Left renal cortex interstitium (tissue), 4 donors: ENCODE measurements at places on chromosomes 2 and 18. TPM values are rescaled to one million over a fixed set of nuclear protein-coding genes. Genes with fewer than 3 reads are reported as not detected.

DNA sequence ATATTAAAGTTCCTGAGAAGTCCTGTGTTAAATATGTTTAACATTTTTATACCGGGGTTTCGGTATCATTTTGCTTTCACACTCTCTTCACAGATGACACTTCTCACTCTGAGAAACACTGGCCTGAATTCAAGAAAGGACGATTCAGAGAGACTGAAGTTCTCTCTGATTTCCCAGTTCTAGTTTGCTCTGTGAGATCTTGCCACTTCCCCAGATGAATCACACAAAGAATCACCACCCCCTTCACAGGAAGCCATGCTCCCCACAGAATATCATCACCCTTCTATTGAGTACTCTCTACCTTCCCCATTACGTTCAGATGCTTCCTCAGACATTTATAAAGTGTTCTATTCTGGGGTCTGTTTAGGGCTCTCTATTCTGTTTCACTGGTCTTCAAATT, 16.1 kb upstream of the CD207 start:
- no peak for DNase-seq

DNA sequence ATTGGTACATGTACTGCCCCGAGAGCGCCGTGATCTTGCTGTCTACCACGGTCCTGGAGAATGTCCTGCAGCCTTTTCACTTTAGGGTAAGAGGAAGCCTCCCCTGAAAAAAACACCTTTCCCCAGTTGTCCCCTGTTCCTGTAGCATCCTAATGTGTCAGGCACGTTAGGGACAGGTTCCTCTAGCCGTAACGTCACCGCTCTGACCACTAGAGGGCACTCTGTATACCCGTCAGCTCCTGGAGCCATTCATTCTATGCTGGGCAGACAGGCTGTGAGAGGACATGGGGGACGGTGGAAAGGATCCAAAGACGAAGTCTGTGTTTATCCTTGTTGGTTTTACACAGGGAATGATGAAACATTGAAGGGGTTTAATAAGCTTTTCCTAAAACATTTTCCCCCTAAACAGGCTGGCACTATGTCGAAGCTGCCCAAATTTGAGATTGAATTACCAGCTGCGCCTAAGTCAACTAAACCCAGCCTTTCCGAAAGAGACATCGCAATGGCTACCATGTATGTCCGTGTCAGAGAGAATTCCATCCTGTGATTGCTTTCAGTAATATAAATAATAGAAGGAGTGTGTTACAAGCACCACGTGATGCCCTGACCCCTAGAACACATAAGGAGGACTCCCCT, 12.7 kb downstream of the RMC1 start:
- peak; percentile 70 for DNase-seq

GRCh38 chr2:228282376-228282775, 100.9 kb upstream of the SPHKAP start:
- no peak for DNase-seq

- DNase-seq = no peak
Observed at GRCh38 chr2:40168546-40168945, 283.3 kb downstream of the SLC8A1 start.

DNA sequence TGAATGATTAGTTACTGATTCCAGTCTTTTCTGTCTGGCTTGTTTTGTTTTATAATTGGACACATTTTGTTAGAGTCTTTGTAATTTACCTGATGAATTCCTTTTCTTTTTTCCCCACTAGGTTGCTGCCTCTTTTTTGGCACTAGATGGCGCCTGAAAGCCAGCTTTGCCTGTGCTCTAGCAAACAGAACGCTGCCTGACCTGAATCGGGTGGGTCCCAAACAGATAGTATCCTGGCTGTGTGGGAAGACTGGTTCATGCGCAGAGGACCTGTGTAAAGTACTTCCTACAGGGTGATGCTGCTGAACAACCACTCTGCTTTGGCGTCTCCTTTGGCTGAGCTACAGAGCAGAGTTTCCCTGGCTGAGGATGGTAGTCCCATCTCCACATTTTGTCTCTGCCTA, 288.2 kb downstream of the IKZF2 start:
- DNase-seq = no peak

DNA sequence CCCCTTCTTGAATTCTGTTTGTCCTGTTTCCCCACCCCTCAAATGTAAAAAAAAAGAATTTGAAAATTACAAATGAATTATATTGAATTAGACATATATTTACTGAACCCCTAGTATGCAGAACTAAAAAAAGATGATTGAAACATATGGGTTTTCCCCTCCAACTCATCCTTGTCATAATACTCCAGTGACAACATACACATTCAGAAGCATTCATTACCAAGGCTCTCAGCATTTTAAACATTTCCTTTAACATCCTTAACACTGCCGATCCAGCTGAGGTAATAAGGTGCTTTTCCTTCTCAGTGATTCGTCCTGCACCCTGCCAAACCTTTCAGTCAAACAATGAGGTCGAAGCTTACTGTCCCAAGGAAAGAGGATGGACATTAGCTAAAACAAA, 53.1 kb upstream of the DTNB start:
- DNase-seq = no peak

- DNase-seq = no peak
Observed at GRCh38 chr2:60549928-60550177, 3.6 kb downstream of the BCL11A start.

DNA sequence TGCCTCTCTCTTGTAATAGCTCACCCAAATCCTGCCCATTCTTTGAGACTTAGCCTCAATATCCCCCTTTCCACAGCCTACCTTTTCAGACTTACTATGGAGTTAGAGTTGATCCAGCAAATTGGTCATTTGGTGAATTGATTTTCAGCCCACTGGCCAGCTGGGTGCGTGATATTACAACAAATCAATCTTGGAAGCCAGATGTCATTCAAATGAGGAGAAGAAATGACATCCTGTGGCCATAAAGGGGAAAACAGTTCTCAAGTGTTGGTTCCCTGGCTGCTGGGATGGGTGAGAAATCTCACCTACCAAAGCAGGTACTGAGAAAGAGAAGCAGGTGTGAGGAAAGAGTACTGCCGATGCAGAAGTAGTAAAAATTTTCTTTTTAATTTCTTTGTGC, 36.7 kb upstream of the FOXI3 start:
- DNase-seq = no peak

DNA sequence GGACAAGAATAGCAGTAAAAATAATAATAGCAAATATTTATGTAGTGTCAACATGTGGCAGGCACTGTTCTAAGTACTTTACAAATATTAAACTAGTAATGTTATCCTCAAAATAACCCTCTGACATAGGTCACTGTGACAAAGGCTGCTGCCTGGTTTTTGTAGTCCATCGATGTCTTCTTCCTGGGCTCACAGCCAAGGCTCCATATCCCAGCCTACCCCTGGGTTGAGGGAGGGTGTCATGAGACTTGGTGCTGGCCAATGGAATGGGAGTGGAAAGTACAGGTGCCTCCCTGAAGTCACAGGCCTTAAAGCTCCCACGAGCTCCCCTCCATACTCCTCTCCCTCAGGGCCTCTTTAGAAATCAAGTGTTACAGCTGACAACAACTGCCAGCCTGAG, 159.3 kb downstream of the CYRIA start:
- DNase-seq = no peak

DNA sequence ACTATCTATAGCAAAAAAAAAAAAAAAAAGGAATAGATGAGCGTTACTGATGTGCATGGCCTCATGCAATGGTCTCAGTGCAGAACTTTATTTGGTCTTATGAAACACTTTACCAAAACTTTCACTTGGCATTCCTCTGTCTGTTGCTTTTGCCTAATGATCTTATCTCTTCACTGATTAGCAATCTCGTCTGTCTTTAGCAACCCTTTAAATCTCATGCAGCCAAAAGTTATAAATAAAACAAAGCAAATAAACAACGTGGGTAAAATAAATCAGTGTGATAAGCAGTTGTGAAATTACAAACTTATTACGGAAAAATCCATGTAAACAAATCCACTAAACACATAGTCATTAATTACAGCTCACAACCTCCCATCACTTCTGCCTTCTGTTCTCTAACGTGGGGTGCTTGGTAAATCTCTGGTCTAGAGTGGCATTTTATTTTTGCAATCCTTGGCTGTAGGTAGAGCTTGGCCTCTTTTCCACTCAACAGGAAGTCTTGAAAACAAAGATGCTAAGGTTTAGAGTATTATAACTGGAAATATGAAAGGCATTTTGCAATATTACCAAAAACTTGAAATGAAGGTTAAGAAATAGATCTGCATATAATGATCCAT, 288.0 kb downstream of the AFF3 start:
- no peak for DNase-seq

DNA sequence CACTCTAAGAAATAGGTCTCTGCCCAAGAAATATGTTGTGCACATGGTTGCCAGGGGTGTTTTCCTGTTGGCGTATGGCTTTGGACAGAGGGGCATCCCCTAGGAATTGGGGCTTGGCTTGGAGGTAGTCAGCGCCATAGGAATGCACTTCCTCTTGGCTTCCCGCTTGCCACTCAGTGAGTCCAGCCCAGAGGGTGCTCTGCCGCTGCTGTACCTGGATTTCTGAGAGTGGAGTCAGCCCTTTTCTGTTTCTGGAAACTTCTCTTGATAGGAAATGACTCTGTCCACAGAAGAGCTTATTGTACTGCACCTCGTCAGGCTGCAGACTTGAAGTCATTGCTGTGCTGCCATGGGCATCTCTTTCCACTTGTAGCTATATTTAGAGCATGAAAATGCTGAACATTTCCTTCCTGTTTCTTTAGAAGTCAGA, 116.7 kb upstream of the MGAT5 start:
- DNase-seq = no peak

DNA sequence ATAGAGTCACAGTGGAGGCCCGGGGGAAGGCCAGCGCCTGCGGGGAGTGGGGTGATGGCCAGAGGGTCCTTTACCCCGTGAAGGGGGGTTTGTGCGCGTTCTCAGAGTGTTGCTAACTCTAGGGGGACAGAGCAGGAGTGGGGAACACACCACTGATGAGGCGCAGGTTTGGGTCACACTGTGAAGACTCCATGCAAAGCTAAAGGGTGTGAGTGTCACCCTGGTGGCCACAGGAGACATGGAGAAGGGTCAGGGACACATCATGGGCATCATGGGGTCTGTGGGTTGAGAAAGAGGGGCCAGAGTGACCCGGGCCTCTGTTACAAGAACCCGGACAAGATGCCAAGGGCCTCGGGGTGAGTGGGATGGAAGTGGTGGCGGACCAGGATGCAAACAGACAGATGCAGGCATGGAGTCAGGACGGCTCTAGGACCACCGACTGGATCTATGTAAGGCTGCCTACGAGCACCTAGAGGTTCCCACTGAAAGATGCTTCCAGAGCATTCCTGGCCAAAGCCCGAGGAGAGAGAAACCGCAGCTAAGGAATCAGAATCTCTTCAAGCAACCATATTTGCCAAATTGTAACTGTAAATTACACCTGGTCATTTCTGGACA, 84.3 kb downstream of the PXDN start:
- no peak for DNase-seq

GRCh38 chr2:9269695-9270360, 63.2 kb downstream of the ASAP2 start:
- no peak for DNase-seq

- no peak for DNase-seq
Observed at GRCh38 chr18:7666195-7666776, 99.2 kb downstream of the PTPRM start.

DNA sequence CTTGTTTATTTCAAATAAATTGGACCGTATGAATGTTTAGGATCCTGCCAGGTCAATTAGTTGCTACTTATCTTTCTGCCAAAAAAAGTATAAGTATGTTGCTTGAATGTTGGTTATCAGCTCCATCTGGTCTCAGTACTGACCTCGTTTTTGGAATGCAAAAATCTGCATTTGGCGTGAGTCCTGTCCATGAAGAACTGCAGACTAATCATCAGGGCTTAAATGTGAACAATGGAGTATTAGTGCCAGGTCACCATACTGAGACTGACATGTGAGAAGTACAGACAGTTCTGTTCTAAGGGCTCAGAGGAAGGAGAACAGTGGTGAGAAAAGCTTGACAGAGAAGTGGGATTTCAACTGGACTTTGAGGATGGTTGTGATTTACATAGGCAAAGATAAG, 393.1 kb upstream of the SLC14A2 start:
- DNase-seq = no peak

GRCh38 chr18:10565835-10566234, 40.0 kb downstream of the NAPG start:
- DNase-seq = no peak

DNA sequence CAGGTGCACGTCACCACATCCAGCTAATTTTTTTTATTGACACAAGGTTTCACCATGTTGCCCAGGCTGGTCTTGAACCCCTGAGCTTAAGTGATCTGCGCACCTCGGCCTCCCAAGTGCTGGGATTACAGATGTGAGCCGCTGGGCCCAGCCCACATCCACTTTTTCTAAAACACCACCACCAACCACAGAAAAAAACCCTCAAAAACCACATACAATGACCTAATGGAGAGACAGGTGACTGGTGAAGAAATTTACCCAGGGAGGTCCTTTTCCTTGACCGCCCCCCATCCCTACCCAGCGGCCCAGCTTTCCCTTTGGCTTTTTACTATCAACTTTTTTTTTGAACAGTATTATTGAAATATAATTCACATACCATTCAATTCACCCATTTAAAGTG, 47.9 kb downstream of the CACNB4 start:
- no peak for DNase-seq

DNA sequence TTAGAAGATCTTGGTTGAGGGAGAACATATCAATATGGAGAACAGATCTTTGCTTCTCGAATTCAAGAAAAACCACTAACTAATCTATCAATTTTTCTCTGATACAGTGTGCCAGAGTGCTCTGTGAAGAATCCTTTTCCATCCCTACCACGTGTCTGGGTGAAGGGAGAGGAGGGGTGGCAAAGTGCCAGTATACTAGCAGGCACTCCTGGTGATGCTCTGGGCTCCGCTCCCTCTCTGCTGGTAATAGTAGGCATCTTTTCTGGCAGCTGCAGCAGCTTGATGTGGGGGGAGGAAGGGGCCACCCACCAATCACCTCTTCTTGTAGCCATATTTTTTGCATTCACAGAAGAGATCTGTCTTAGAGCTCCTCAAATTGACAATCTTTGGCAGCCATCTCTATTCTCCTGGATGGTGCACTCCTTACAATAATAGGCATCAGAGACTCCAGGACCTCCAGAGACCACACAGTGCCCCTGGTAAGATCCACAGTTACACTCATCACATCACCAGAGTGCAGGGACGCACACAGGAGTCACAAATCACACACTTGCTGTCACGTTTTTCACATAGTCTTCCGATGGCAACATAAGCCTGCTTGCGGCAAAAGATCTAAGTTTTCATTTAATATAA, 15.7 kb downstream of the STK39 start:
- no peak for DNase-seq

GRCh38 chr2:41489638-41490037, 558.2 kb upstream of the PKDCC start:
- DNase-seq = no peak

- no peak for DNase-seq
Observed at GRCh38 chr2:30127016-30127893, 19.6 kb upstream of the YPEL5 start.

- DNase-seq = no peak
Observed at GRCh38 chr2:52340171-52340570, 1308.2 kb upstream of the NRXN1 start.

Gene FLACC1
- polyA plus RNA-seq = 2.7 TPM

Gene MARCO
- polyA plus RNA-seq = 0.18 TPM

Gene PLGLB1
- polyA plus RNA-seq = 6.4 TPM

Gene LCT
- 0.03 TPM for polyA plus RNA-seq

Gene CMPK2
- polyA plus RNA-seq = 5.1 TPM

Gene PDE11A
- 7.7 TPM for polyA plus RNA-seq

Gene ARHGAP25
- polyA plus RNA-seq = 7.1 TPM

Gene IL36A
- polyA plus RNA-seq = not detected

Gene BMP10
- polyA plus RNA-seq = not detected

Gene ZC3H6
- 6.4 TPM for polyA plus RNA-seq

Gene SP5
- polyA plus RNA-seq = 2.7 TPM

Gene EML4
- polyA plus RNA-seq = 136 TPM

Gene ATP6V1B1
- 92.1 TPM for polyA plus RNA-seq

Gene SLC14A1
- 3.4 TPM for polyA plus RNA-seq

Gene CABLES1
- polyA plus RNA-seq = 25.5 TPM
